ENCODE measurements at places on chromosomes 2 and 18.

GRCh38 chr18:68679528-68679927 is 35.4 kb downstream of the TMX3 start:
- DNase-seq, result no peak

DNA sequence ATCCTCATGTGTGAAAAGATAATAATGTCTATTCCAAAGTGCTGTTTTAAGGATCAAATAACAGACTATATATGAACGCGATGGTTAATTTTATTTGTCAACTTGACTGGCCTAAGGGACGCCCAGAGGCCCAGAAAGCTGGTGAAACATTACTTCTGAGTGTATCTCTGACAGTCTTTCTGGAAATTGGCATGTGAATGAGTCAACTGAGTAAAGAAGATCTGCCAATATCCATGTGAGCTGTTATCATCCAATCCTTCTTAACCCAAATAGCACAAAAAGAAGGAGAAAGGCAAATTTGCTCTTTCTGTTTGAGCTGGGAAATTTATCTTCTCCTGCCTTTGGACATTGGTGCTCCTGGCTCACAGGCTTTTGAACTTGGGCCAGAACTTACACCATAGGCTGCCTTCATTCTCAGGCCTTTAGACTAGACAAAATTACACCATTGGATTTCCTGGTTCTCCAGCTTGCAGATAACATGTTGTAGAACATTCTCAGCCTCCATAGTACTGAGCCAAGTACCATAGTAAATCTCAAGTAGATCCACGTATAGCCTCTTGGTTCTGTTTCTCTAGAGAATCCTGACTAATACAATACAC is 114.7 kb upstream of the DOCK10 start:
- no peak for DNase-seq

GRCh38 chr2:197426723-197427603 is 7.9 kb downstream of the SF3B1 start:
- DNase-seq, result peak; percentile 18

GRCh38 chr2:168757223-168757622 is 45.2 kb upstream of the NOSTRIN start:
- peak; percentile 49 for DNase-seq

GRCh38 chr2:230723363-230723762 is 10.7 kb downstream of the CAB39 start:
- DNase-seq, result no peak

GRCh38 chr2:18831916-18832510 is 242.6 kb upstream of the NT5C1B start:
- DNase-seq, result no peak

GRCh38 chr2:43943323-43943722 is 52.5 kb downstream of the LRPPRC start:
- DNase-seq, result no peak

DNA sequence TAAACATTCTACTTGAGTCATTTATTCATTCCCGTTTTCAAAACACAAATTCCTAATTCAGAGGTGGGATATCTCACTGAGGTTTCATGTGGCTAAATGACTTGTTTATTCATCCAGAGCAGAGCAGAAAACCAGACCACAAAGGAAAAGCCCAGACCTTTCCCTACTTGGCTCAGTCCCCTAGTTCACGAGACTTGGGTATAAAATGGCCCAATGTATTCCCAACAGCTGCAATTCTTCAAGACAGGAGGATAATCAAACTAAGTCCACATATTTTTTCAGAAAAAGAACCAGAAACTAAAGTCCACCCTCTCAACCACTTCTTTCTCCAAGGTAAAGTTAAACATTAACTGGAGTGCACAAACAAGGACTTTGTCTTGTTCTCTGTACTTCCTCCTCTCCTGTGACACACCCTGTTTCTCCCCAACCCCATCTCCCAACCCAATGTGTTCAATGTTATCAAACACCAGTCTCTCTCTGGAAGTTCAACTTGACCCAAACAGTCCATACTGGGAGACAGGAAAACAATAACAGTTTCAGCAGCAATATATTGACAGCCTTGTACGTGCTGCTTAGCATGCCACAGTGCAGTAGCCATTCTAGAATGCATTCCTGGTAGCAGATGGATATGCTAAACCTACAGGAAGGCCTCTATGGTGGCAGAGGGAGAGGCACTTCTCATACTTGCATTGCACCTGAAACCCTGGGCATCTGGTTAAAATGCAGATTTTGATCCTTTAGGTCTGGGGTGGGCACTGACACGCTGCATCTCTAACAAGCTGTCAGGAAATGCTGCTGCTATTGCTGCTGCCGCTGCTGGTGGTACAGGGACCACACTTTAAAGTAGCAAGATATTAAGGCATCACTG is 110.7 kb downstream of the INO80D start:
- no peak for DNase-seq

DNA sequence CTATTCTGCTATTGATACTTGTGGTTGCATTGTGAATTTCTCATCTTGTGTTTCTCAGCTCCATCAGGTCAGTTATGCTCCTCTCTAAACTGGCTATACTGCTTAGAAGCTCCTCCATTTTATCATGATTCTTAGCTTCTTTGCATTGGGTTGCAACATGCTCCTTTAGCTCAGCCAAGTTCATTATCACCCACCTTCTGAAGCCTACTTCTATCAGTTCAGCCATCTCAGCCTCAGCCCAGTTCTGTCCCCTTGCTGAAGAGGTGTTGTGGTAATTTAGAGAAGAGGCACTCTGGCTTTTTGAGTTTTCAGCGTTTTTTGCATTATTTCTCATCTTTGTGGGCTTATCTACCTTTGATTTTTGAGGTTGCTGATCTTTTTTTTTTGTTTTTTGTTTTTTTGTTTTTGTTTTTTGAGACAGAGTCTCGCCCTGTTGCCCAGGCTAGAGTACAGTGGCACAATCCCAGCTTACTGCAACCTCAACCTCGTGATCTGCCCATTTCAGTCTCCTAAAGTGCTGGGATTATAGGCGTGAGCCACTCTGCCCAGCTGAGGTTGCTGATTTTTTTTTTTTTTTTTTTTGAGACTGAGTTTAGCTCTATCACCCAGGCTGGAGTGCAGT is 36.0 kb downstream of the ANKRD12 start:
- DNase-seq, result peak; percentile 61

DNA sequence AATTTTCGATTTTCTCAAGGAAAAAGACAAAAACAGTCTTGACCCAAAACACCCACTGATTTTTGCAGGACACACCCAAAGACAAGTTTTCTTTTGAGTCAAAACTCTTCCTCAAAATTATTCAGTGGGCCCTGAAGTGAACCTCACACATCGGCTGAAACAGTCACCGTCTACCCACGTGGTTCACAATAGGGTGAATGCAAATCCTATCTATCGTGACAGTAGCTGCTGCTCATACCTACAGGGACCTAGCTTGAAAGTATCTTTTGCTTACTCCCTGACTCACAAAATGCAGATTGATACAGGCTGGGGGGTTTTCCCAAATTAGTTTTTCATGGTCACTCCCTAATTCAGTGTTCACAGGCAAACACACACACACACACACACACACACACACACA is 10.7 kb upstream of the CD226 start:
- no peak for DNase-seq

DNA sequence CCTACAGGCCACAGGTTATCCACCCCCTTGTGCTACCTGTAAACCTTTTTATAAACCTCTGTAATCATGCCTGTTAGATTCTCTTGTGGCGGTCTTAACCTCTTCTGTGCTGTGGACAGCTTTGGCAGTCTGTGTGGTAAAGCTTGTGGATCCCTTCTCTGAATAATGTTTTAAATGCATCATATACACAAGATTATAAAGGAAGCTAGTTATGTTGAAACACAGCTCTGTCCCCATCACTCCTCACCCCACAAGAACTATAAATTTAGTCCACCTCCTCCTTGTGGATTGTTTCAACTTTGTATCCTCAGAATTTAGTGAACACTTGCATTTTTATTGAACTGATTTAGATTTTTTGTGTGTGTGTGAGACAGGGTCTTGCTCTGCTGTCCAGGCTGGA is 107.7 kb downstream of the ICA1L start:
- no peak for DNase-seq

- no peak for DNase-seq
These were observed 164.1 kb downstream of the KLHL29 start for GRCh38 chr2:23549051-23549450.

DNA sequence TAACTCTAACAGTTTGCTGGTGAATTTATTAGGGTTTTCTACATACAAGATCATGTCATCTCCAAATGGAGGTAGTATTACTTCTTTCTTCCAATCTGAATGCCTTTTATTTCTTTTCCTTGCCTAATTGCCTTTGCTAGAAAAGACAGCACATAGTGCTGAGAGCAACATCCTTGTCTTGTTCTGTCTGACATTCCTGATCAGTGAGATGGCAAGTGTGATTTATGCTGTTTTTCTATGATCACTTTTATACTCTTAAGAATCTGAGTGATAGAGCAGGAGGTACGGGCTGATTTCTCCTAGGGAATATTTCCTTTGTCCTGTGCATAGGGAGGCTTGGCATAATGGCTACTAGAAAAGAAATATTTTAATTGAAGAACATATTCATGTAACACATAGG is 17.3 kb downstream of the LYPD6B start:
- no peak for DNase-seq

All from OCI-M1 (cell line).